ENCODE measurements at places on chromosomes 1 and 21.

DNA sequence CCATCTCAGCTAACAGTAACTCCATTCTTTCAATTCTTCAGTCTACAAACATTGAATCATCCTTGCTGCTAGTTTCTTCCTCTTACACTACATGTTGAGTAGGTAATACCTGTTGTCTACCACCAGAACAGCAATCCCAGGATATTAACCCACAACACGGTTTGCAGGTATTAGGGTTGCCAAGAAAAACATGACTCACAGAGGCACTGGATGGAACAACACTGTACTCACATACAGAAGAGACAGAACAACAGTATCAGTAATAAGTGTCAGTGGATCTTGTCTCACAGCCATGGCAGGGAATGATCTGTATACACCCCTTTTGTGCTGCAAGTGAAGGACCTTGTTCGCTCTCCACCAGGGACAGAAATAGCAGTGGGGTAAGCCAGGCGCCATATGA, 212.1 kb downstream of the GPR52 start:
- peak; percentile 24 for DNase-seq

DNA sequence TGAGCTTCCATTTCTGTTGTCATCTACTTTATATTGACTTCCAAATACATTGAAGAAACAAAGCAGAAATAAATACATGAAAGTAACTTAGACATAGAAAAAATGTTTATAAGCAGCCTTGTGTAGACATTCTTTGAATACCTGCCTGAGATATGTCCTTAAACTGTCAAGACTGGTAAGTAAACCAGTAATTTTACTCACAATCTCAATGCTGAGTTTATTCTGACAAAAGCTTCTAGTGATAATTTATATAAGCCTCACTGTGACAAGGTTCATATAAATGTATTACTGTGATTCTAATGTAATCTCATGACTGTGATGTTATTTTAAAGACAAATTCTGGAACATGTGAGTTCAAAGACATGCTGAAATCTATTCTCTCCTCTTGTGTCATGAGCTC, 516.7 kb upstream of the B3GALT2 start:
- DNase-seq = no peak

DNA sequence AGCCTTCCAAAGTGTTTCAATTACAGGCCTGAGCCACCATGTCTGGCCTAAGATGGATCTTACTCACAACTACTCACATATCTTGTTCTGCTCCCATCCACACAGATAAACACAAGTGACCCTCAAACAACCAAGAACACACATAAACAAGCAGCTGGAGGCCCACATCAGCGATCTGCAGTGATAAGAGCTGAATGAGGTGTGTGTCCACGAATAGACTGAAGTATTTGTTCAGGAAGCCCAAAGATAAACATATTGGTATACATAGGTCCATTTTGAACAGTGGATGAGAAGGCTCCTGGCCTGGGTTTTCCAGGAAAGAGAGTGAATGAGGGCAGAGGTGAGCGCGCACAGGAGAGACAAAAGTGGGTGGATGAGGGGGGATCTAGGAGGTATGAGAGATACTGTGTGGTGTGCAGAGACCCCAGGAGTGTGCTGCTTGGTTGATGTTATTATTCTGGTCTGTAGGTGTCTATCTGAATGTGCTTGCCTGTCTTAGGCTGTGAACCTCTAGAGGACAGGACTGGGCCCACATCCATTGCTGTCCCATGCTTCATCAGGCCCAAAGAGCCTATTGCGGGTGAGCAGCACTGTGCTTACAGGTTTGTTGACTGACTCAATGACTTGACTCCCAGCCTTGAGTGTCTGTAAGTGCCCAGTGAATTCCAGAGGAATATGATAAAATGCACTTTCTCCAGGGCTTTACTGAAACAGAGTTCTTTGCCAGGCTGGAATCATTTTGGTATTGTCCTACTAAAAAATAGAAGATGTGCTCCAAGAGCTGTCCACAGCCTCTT, 79.9 kb upstream of the ATP1A1 start:
- DNase-seq = no peak

DNA sequence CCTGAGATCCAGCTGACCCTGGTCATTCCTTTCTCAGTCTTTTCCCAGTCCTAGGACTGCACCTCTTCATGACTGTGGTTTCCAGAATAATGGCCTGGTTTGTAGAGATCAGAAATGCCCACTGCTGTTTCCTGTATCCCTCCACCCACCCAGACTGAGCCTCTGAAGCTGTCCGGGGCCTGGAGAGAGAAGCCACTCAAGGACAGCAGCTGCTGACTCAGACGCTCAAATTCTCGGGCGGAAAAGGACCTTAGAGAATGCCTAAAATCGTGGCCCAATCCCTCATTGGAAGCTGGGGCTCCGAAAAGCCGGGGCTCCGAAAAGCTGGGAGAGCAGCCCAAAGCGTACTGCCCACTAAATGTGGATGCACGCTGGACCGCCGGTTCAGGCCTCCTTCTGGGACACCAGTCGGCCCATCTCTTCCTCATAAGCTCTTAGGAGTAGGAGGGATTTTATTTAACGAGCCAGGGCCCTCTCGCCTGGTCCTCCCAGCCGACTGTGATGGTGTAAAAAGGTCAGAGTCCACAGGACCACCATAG, 7.8 kb upstream of the GPR61 start:
- no peak for DNase-seq

DNA sequence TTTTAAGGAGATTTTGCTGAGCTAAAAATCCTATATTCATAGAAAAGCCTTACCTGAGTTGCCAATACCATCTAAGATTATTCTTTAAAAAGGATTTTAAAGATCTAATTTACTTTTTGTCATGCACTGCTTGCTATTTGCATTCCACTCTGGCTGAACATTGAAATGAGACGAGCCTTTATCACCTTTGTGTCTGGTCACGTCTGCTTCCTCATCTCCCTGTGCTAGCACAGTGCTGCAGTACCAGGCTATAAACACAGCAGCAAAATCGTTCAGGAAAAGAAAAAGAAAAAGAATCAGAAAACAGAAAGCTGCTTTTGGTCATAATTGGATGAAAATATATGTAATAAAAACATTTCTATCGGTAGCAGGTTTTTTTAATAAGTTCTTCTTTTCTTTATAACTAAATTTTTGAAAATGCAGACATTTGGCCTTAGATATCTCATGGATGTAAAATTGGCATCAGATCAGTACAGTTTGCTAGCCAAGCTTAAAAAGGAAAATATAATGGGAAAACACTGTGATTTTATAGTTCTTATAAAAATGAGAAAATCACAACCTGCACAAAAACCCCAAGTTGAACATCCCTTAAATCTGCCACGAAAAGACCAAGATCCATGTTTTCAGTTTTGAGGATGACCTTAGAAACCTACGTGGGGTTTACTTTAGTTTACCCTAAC, 735.7 kb upstream of the CXADR start:
- no peak for DNase-seq

GRCh38 chr1:70091811-70092210, 113.6 kb downstream of the LRRC40 start:
- DNase-seq = no peak

GRCh38 chr1:66262208-66262963, 271.6 kb upstream of the SGIP1 start:
- peak; percentile 16 for DNase-seq

- DNase-seq = no peak
These were observed 487.0 kb upstream of the RGS18 start for GRCh38 chr1:191671236-191671635.

GRCh38 chr1:25546193-25546592, 2.8 kb downstream of the LDLRAP1 start:
- DNase-seq = no peak

GRCh38 chr1:195738966-195739650, 869.1 kb downstream of the KCNT2 start:
- no peak for DNase-seq
